ENCODE measurements at places on chromosomes 12 and 14. TPM values are rescaled to one million over a fixed set of nuclear protein-coding genes. Genes with fewer than 3 reads are reported as not detected.
A peak's percentile ranks its signal among the peaks of the same experiment; 100 is the strongest.

DNA sequence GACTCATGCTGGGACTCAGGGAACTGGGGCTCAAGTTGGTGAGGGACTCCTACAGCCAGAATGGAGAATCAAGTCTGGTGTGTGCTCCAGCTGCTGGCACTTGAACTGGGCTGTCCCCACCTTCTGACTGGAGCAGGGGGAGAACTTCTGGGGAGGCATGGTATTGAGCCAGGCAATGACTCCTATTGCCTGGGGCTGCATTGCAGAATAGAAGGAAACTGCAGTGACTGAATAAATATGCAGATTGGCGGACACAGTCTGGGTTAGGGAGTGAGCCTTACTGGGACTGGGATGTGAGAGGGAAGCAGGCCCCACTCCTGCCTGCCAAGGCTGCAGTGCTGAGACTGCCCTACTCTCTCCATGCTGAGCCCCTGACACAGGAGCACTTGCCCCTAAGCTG lies 8.8 kb upstream of the ZNF268 start:
- H3K4me3 ChIP-seq = no peak overlapping the region
- DNase-seq = no peak
- peaks cover 2% of the 10 kb centered on the region for H3K36me3 ChIP-seq
- H3K27me3 ChIP-seq = no peaks in the 10 kb centered on the region
- no peaks in the 10 kb centered on the region for H3K4me1 ChIP-seq
- no peak overlapping the region for H3K27ac ChIP-seq

DNA sequence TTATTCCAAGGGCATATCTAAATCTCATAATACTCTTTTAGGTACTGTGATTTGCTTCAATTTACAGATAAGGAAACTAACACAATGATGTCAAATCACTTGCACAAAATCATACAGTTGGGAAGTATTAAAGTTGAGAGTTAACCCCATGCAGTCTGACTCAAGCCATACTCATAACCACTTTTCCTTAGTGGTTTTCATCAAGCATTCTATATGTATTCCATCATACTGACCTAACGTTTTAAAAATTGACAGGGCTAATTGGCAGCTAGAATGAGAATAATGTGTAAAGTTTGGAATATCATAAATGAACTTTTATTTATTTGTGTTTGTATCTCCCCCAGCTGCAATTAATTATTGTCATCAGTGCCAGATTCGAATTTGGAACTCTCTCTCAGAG lies 20.9 kb downstream of the PUS7L start:
- peaks cover 2% of the 10 kb centered on the region for H3K4me1 ChIP-seq
- H3K27me3 ChIP-seq = no peaks in the 10 kb centered on the region
- no peak overlapping the region for H3K27ac ChIP-seq

- no peak for DNase-seq
- H3K4me3 ChIP-seq = no peak overlapping the region
- H3K36me3 ChIP-seq = no peaks in the 10 kb centered on the region
- no peaks in the 10 kb centered on the region for H3K4me1 ChIP-seq
These were observed 8.8 kb downstream of the SERPINA1 start for GRCh38 chr14:94379291-94380224.

- H3K36me3 ChIP-seq = no peaks in the 10 kb centered on the region
- H3K27ac ChIP-seq = no peak overlapping the region
- H3K4me3 ChIP-seq = no peak overlapping the region
- peaks cover 30% of the 10 kb centered on the region for H3K4me1 ChIP-seq
- peaks cover 14% of the 10 kb centered on the region for H3K27me3 ChIP-seq
These were observed 44.0 kb downstream of the BCAT1 start for GRCh38 chr12:24904871-24905270.

- no peak overlapping the region for H3K4me3 ChIP-seq
- H3K27ac ChIP-seq = no peak overlapping the region
These were observed 128.5 kb downstream of the KCNK10 start for GRCh38 chr14:88194531-88194930.

DNA sequence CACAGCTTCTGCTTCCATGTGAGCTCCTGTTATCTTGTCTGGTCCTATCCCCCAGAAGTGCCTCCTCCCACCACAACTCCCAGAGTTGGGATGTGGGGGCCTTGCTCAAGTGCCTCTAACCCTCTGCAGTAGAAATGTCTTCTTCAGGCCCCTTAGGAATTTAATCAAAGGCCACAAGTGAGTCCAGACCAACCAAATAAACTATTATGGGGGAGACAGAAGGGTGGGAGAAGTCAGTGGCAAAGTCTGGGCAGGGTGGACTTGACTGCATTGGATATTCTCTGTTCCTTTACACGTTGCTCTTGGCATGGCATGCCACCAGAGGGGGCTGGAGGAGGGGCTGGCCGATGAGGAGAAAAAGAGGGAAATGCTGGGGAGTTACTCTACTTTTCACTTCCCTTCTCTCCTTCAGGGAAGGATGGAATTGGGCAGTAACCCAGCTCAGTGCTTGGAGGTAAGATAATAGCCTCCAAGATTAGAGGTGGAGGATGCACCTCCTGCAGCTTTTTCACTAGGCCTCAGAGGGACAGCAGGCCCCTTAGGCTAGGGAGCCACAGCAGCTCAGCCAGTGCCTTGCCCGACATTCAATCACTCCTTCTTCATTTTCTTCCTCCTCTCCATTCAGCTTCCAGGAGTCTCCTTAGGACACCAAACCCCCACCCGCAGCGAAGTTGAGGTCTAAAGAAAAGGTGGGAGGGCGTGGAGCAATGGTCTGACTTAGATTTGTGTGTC lies 1.2 kb upstream of the AP1G2 start:
- H3K27ac ChIP-seq = peak overlapping the region; percentile 97
- peaks cover 31% of the 10 kb centered on the region for H3K36me3 ChIP-seq
- H3K4me1 ChIP-seq = peaks cover 54% of the 10 kb centered on the region
- DNase-seq = no peak
- peak overlapping the region; percentile 97 for H3K4me3 ChIP-seq

GRCh38 chr14:80117876-80118275 lies 93.4 kb downstream of the DIO2 start:
- H3K36me3 ChIP-seq = no peaks in the 10 kb centered on the region
- no peak for DNase-seq

- no peak overlapping the region for H3K4me3 ChIP-seq
- no peak for DNase-seq
- no peaks in the 10 kb centered on the region for H3K36me3 ChIP-seq
- H3K27me3 ChIP-seq = no peaks in the 10 kb centered on the region
- peaks cover 31% of the 10 kb centered on the region for H3K4me1 ChIP-seq
These were observed 6.9 kb upstream of the KRT74 start for GRCh38 chr12:52580496-52580895.

DNA sequence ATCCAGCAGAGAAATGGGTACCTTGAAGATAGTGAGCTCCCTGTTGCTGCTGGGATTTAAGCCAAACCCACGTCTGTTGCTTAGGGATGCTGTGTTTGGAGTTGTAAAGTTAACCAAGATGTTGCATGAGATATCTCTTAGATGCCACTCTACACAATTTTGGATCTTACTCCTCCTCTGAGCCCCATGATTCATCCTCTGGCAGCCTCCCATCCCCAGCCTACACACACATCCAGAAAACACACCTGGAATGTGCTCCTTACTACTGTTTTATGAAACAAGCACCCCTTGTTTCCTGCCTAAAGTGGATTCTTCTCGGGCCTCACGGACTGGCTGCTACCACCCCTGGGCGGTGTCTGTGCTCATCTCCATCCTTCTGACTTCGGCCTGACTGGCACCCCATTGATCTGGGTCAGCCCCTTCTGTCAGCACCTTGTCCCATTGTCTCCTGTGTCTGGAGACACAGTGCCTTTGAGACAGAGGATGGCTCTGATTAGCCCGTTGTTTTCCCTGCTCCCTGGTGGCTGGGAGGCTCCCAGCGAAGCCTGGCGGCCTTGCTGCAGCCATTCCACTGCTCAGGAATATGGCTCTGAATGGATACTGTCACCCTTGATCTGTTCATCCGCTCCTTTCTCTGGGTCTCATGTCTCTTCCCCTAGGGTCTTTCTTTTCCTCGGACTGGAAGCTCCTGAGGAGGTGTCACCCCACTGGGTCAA lies 24.3 kb downstream of the TSPAN9 start:
- H3K27ac ChIP-seq = peak overlapping the region; percentile 46
- no peak for DNase-seq
- peaks cover 9% of the 10 kb centered on the region for H3K4me1 ChIP-seq
- no peaks in the 10 kb centered on the region for H3K36me3 ChIP-seq

DNA sequence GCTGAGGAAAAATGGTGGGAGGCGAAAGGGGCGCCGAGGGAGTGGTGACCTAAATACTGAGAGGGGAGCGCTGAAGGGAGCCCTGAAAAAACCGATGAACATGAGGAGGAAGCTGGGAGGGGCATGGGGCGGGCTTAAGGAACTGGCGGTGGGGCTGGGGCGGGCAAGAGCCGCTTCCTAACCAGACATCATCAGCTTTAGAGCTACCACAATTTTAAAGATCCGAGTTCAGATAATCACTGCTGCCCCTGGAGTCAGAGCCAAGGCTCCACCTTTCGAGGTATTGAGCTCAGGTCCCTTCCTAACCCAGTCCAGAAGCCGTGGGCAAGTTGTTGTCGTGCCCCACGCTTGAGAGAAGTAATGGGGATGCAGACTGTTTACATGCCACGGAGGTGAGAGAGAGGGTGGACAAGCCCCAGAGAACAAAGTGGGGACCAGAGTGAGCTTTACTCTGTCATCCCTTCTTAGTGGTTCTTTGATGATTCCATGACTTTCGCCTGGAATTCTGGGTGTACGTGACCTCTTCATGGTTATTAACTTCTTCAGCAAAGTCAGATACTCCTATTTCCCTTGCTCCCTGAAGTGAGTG lies 393 bp downstream of the ORMDL2 start:
- H3K4me3 ChIP-seq = no peak overlapping the region
- H3K27me3 ChIP-seq = no peaks in the 10 kb centered on the region
- DNase-seq = no peak
- H3K27ac ChIP-seq = no peak overlapping the region
- H3K4me1 ChIP-seq = peaks cover 43% of the 10 kb centered on the region

GRCh38 chr14:54202288-54202687 lies 194.5 kb upstream of the CDKN3 start:
- H3K4me3 ChIP-seq = no peak overlapping the region
- H3K27me3 ChIP-seq = peaks cover 4% of the 10 kb centered on the region
- no peaks in the 10 kb centered on the region for H3K4me1 ChIP-seq
- H3K36me3 ChIP-seq = no peaks in the 10 kb centered on the region
- H3K27ac ChIP-seq = no peak overlapping the region

DNA sequence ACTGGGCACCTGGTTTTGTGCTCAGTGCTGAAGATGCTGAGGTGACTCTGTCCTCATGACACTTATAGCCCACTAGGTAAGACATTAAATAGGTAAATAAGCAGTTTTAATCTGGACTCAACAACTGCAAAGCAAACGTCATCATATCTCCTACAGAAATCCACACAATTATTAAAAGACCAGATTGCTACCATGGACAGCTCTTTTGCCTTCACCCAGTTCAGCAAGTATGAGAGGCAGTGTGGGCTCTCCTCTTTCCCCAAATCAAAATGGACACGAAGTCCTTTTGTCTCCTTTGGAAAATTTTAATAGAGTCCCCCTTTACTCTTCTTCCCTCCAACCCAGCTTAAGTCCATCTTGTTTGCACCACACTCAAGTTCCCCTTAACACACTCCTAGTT lies 171.1 kb downstream of the RPAP3 start:
- no peak overlapping the region for H3K4me3 ChIP-seq
- H3K36me3 ChIP-seq = no peaks in the 10 kb centered on the region
- no peak for DNase-seq
- H3K27ac ChIP-seq = no peak overlapping the region

DNA sequence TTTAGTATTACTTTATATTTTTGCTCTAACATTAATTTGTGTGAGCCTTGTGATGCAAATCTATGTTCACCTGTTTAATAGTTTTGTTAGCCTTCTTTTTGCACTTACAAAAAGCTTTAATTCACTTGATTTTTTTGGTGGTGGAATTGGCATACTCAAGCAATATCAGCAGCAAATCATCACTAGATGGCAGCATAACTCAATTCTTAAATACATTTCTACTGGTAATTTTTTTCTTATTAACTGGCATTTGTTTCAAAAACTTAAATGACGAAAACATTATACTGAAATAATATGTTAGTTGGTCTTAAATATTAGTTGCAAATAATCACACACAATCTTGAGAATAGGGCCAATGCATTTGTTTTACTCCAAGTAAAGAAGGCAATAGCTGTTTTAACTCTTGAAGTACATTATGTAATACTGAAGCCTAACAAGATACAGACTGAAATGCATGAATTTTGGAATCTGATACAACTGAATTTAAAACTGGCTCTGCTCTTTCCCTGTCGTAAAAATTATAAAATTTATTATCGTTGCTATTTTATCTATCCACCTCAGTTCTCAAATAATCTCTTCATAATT lies 151.5 kb downstream of the ATXN7L3B start:
- H3K4me3 ChIP-seq = no peak overlapping the region
- DNase-seq = no peak
- H3K36me3 ChIP-seq = no peaks in the 10 kb centered on the region
- H3K27me3 ChIP-seq = no peaks in the 10 kb centered on the region
- H3K4me1 ChIP-seq = no peaks in the 10 kb centered on the region

Gene SLC6A13
- total RNA-seq = 0.19 TPM

Gene DUSP16
- total RNA-seq = 35.9 TPM

Gene FAR2
- 26.6 TPM for total RNA-seq

Gene FGD6
- total RNA-seq = 0.56 TPM

Gene SYNDIG1L
- not detected for total RNA-seq

Gene C14orf39
- total RNA-seq = not detected

Gene POTEM
- not detected for total RNA-seq

Gene ENTPD5
- total RNA-seq = 13.1 TPM

Gene KCNH3
- total RNA-seq = 1.9 TPM

Gene ST8SIA1
- 0.52 TPM for total RNA-seq

Gene CHD8
- 123 TPM for total RNA-seq

Gene AMDHD1
- total RNA-seq = 1.4 TPM
